ENCODE measurements at places on chromosomes 3 and 15.

DNA sequence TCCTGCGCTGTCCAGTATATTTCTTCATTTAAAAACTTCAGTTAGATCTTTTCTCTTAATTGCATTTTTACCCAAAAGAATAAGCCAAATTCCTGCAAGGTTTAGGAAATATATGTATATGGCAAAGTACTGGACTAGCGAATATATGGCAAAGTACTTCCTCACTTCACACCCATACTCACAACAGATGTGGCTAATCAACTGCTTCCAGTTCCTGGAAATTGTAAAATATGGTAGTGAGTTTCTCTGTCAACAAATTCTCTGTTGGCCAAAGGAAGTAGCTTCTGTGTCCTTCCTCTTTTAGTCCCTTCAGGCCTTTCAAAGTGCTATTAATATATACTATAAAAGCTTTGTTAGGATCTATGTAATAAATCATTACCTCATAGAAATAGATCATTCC, 22.0 kb downstream of the GPR15 start:
- no peak for DNase-seq

- peak; percentile 84 for DNase-seq
These were observed 23.7 kb upstream of the RNU6-1 start for GRCh38 chr15:67863442-67863987.

DNA sequence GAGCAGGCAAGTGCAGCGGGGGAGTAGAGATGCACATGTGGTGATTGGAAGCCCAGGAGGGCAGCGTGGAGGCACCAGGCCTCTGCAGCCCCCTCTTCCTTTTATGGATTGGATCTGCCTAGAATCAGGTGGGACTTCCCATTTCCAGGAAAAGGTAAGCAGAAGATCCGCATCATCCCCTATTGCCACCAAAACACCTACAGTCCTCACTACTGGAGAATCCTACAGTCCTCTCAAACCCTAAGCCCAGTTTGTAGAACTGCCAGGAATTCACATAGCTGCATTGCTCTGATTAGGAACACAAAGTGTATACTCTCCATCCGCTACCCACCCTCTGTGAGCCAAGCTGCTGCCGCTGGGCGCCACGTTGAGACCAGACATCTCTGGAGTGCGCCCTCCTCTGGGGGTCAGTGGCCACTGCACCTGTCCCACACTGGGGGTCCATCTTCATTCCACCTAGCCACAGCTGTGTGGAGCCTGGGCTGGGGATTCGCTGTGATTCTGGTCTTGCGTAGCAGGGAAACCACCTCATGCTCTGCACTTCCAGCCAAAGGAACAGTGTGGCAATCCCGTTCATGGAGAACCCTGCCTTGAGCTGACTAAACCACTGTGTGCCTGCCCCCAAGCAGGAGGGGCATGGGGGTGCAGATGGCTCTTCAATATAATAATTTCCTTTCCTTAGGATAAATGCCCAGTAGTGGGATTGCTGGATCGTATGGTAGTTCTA, 88.9 kb upstream of the PTX3 start:
- DNase-seq, result no peak

- no peak for DNase-seq
These were observed 5.5 kb downstream of the MAP6D1 start for GRCh38 chr3:183819831-183820230.

GRCh38 chr3:177731644-177732268, 534.5 kb upstream of the TBL1XR1 start:
- DNase-seq, result no peak

DNA sequence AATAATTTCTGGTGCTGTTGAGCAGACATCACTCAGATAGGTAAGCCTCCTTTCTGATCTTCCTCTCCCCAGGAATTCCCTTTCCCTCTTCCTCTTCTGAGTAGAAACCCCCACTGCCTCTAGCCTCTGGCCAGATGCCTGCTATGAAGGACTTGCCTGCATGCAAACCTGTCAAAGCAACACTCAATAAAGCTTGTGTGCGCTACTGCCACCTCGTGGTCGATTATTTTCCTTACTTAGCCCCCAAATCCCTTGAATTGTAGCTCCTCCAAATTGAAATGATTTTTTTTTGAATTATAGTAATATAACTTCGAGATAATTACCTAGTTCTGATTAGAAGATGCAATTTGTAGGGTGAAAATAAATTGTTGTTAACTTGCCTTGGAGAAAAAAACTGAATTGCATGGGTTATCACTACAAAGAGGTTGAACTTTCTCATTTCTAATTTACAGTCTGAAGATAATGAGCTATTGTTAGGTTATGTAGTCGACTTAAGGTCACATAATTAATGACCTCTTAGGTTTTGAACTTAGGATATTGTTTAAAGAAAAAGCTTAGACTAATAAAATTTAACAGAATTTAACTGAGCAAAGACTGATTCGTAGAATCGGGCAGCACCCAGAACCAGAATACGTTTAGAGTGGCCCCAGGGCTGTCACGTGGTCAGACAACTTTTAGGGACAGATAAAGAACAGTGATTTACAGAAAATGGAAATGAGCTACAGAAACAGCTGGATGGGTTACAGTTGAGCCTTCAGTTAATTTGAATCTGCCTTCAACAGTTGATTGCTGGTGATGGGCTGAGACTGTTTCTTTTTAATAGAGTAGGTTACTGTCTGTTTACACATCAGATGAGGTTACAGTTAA, 269.3 kb downstream of the ARPP21 start:
- DNase-seq, result peak; percentile 31

- DNase-seq, result no peak
These were observed 362.4 kb downstream of the CGGBP1 start for GRCh38 chr3:87696124-87697013.

- no peak for DNase-seq
These were observed 656.9 kb downstream of the NTRK3 start for GRCh38 chr15:87599616-87600015.

DNA sequence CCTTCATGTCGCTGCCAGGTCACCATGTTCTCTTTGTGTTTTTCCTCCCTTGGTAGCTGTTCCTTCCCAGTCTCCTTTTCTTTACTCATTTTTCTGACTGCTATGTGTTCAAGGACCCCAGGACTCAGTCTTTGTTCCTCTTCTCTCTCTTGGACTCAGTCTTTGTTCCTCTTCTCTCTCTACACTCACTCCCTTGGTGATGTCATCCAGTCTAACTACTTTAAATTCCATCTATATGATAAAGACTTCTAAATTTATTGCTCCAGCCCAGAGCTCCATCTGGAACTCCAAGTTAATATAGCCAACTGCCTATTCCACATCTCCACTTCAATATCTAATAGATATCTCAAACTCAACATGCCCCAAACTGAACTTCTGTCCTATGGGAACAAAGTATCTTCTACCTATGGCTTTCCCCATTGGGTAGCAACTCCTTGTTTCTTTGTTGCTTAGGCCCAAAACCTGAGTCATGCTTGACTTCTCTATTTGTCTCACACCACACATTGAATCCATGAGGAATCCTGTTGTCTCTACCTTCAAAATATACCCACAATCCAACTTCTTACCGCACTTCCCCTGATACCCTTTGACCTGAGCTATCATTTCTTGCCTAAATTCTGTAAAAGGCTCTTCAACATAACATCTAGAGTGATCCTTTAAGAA, 4.9 kb upstream of the DYNC1LI1 start:
- DNase-seq, result peak; percentile 38

DNA sequence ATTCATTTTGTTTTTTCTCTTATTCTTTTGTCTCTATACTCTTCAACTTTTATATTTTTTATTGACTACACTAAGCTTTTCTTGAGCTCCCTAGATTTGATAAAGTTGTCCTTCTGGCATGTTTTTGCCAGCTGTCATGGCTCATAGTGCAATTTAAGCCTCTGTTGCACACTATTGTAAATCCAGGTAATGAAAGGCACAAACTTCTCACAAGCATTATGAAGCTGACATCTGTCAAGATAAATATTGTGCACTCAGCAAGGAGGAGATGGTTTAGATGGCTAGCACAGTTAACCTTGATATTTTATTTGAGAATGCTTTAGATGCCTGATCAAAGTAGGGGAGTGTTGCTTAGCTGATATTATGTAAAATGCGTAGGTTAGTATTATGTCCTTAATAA, 1280.9 kb downstream of the NSUN3 start:
- no peak for DNase-seq

DNA sequence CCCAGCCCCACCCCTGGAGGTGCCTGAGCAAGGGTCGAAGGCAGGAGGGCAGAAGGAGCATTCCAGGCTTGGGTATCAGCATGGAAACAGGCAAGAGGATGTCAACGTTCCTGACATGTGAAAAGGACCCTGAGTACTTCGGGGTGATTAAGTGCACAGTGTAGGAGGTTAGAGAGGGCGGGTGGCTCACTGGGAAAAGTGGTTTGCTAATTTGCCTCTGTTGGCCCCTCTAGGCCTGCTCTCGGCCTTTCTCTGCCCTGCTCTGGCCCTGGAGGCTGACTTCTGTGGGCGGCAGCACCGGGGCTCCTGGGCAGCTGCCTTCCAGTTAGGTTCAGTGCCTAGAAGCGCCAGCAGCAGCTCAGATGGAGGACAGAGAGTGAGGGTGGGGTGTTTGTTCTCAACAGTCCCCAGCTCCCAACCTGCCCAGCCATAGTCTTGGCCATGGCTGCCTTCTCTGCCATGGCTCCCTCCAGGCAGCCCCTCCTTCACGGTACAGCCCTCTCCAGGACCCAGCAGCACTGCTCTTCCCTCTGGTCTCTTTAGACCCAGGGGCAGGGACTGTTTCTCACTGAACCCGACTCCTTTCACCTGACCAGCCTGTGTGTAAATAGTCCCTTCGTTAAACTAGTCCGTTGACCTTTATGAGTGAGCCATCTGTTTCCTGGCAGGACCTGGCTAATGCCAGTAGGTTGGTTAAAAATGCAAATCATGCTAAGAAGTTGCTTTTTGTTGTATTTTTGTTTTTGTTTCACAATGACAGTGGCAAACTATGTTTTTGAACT, 107.1 kb upstream of the TPM1 start:
- no peak for DNase-seq

DNA sequence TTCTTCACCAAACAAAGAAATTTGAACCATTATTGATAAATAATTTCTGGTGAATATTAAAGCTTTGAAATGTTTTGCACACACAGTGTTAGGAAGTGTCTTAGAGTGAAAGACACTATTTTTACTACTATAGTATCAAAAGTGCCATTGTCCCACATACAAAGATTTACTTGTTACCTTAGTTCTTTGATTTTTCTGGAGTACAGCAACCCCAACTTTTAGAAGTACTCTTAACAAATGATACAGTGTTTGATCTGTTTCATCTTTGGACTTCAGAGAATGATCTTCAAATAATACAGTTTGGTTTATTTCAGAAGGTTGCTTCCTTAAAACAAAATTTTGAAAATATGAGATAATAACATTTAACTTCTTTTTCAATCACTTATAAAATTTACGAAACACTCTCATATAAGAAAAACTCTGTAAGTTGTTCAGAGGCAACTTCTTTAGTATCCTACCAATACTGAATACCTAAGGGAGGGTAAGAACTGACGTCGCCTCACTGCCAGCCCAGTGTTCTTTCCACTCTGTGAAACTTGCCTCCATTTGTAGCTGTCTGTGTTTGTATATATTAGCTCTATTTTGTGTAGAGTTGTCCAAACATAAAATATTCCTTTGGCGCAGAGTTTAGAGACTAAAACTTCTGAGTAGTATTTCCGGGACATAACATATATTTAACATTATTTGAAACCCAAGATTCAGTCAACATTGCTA, 464.2 kb downstream of the LPP start:
- no peak for DNase-seq

GRCh38 chr3:8952130-8952529, 11.1 kb downstream of the RAD18 start:
- no peak for DNase-seq

DNA sequence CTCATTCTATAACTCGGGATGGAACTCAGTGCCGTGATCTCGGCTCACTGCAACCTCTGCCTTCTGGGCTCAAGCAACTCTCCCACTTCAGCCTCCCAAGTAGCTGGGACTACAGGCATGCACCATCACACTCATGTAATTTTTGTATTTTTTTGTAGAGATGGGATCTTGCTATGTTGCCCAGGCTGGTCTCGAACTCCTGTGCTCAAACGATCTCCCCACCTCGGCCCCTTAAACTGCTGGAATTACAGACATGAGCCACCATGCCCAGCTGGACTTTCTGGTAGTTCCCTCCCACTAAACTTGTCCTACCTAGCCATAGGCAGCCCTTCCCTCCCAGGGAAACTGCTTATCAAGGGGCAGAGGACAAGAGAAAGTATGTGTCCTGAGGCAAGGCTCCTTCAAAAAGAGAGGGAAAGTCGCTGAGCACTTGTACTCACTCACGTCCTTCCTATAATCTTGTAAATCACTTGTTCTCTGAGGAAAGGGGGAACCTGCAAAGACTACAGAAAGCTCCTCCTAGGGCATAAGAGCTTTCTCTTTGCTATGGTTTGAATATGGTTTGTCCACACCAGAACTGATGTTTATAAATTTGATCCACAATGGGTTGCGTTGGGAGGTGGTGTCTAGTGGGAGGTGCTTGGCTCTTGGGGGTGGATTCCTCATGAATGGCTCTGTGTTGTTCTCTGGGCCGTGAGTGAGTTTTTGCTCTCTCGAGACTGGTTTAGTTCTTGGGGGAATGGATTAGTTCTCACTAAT, 13.6 kb upstream of the TBL1XR1 start:
- DNase-seq, result no peak

- no peak for DNase-seq
These were observed 28.8 kb upstream of the TF start for GRCh38 chr3:133717424-133717823.

DNA sequence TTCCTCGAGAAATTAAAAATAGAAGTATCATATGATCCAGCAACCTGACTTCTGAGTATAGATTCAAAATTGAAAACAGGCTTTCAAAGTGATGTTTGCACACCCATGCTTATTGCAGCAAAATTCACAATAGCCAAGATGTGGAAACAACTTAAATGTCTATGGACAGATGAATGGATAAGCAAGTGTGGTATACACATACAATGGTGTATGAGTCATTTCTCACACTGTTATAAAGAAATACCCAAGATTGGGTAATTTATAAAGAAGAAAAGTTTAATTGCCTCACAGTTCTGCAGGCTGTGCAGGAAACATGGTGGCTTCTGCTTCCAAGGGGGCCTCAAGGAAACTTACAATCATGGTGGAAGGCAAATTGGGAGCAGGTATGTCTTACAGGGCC, 100.8 kb downstream of the KLF13 start:
- DNase-seq, result no peak

GRCh38 chr3:46478341-46478740, 13.6 kb upstream of the LTF start:
- DNase-seq, result no peak

- DNase-seq, result no peak
These were observed 36.1 kb upstream of the TMCO5A start for GRCh38 chr15:37898362-37898761.

- no peak for DNase-seq
These were observed 200.7 kb downstream of the SOX2 start for GRCh38 chr3:181912384-181912783.

GRCh38 chr3:62950210-62950609, 75.0 kb upstream of the CADPS start:
- no peak for DNase-seq

DNA sequence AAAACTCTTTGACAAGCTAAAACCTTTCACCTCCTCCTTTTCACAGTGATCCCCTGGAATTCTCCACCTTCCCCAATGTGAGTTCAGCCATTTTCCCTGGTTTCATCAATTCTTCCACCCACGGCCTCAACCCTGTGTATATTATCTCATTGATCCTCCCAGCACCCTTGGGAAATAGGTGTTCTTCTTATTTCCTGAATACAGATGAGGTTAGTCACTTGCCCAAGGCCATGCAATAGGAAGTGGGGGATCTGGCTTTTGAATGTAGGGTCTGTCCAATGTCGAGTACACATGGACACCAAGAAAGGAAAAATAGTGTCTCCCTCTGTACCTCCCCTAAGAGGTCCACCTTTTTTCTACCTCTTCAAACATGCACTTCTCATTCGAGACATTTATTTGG, 262.8 kb upstream of the ST8SIA2 start:
- no peak for DNase-seq

- DNase-seq, result no peak
These were observed 45.2 kb downstream of the GASK1A start for GRCh38 chr3:43024181-43024885.
